ENCODE measurements at places on chromosomes 3 and 15.

DNA sequence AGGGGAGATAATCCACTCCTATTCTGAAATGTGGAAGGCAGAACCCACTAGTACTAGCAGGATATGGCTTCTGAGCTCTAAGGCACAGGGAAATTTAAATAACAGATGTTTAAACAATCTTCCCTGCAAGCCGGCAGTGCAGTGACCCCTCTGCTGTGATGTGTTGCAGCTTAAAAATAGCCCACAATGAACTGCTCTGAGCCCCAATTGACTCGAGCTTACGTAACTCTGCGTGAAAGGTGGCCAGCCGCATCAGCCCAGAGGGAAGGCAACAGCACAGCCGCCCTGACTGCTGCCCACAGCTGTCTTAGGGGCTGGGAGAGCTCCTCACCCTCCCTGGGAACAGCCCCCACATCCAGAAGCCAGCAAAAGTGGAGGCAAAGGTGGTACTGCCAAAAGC lies 12.5 kb upstream of the CAMKV start:
- no peak for DNase-seq

DNA sequence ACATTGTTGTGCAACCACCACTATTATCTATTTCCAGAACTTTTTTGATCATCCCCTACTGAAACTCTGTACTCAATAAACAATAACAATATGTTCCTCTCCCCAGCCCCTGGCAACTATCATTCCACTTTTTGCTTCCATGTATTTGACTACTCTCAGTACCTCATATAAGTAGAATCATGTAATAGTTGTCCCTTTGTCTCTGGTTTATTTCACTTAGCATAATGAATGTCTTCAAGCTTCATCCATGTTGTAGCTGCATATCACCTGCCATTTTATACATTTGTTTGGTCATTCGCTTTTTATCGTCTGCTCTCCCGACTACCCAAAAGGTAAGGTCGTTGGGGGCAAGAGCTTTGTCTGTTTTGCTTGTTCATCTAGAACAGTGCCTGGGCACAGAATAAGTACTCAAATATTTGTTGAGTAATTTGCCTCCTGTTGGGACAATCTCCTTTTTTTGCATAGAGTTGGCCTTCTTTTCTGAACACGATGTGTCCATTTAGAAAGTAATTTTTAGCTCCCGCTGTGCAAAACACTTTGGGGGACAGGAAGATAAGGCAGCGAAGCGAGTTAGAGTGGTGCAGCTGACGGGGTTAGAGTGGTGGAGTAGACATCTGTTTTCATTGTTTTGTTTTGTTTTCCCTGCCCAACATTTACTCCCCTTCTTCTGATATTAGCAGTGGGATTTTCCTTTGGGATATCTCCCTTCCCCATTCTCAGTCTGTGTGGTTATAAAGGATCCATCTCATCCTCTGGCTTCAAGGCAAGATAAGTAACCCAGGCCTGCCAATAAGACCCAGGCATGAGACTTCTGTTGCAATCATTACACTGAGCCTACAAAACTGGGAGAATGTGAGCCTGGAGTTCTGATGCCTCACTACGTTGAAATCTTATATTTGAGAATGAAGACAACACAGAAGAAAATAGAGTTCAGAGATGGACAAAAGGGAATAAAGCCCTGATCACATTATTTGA lies 83.4 kb upstream of the RNU6-1 start:
- no peak for DNase-seq

- no peak for DNase-seq
Observed at GRCh38 chr3:18035641-18036449, 293.4 kb upstream of the TBC1D5 start.

DNA sequence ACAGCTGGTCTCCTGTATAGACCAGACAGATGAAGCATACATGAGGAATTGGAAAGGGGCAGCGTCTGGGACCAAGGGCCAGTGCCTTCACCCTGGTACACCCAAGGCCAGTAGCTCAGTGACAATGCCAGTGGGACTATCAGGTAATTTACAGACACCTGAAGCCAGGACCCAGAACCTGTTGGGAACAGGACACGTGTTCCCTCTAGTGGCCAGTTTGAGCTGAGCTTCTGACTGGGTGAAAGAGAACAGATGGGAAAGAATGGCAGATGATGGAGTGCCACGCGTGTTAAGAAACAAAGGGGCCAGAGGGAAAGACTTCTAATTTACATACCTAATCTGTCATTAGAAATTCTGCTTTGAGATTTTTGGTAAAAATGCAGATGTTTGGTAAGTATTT lies 5.1 kb upstream of the SLC25A38 start:
- DNase-seq = peak; percentile 37

DNA sequence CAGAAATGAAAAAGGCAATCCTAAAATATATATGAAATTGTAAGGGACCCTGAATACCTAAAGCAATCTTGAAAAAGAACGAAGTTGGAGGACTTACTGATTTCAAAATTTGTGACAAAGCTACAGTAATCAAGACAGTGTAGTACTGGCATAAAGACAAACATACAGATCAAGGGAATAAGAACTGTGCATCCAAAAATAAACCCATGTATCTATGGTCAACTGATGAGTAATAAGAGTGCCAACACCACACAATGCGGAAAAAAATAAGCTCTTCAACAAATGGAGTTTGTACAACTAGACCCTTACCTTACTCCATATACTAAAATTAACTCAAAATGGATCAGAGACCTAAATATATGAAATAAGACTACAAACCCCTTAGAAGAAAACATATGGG lies 29.6 kb downstream of the GSK3B start:
- no peak for DNase-seq

GRCh38 chr3:126399351-126399735 lies 4.6 kb downstream of the CFAP100 start:
- DNase-seq = no peak

DNA sequence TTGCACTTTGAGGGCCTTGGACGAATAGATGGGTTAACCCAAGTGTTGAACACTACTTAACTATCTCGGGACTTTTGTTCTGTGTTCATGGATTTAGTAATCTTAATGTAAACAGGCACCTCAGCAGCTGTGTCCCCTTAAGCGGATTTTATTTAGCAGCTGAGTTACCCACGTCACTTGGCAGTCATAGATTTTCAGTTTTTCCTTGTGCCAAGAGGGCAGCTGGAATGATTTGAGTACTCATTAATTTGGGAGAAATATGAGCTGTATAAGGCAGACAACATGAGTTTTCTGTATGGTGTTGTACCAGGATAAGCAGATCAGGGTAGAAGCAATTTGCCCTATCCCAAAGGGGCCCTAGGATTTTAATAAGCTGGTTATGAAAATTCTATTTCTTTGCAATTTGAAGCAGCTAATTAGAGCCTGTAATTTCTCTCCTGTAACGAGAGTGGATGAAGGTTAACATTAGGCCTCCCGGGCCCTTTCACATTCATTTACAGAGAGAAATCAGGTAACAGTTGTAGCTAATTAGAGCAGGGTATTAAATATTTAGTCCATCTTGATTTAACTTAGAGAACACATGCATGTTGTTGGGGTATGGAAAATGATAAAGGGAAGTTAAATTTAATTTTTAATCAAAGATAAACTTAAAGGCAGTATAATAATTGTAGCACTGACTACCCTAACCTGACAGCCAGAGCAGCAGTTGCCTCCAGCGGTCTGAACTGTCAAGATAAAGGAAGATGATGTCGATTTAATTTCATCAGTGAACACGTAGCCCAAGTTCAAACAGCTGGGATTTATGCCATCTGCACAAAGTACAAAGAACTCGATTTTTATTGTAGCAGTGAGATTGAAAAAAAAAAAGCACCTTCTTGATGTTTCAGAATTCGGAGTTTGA lies 194.5 kb downstream of the LRTM1 start:
- no peak for DNase-seq

GRCh38 chr15:88646088-88646405 lies 7.2 kb downstream of the ISG20 start:
- DNase-seq = no peak

- no peak for DNase-seq
Observed at GRCh38 chr3:177647876-177648275, 450.6 kb upstream of the TBL1XR1 start.

DNA sequence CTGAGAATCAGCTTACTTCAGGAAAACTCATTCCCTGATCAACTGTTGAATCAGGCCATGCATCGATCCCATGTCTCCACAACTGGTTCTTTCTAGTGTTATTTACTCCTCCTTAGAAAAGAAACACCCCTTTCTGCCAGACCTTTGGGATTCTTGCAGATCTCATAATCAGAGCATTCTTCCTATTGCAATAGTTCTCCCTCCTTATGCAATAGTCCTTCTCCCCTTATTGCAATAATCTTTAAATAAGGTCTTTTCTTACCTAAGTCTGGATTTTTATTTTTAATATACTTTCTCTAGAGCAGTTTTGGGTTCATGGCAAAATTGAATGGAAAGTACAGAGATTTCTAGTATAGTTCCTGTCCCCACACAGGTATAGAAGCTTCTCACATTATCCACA lies 141.9 kb upstream of the SGO1 start:
- DNase-seq = no peak

- no peak for DNase-seq
Observed at GRCh38 chr3:106097817-106098435, 229.1 kb upstream of the CBLB start.

DNA sequence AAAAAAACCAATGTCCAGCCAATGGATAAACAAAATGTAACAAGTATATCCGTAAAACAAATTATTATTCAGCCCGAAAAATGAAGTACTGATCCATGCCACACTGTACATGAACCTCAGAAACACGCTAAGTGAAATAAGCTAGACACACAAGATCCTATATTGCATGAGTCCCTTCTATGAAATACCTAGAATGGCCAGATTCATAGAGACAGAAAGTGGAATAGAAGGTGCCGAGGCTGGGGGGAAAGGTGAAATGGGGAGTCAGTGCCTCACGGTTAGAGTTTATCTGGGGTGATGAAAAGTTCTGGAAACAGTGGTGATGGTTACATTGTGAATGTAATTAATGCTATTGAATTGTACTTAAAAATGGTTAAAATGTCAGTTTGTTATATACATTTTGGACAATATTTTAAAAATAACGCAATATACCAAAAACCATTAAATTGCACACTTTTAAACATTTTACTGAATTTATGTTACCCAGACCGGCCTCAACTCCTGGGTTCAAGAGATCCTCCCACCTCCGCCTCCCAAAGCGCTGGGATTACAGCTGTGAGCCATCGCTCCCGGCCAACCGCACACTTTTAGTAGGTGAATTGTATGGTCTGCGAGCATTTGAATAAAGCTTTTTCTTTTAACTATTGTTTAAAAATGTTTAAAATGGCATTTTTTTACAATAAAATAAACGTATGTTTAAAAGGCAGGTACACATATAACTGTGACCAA lies 2.1 kb downstream of the RNF168 start:
- DNase-seq = no peak

DNA sequence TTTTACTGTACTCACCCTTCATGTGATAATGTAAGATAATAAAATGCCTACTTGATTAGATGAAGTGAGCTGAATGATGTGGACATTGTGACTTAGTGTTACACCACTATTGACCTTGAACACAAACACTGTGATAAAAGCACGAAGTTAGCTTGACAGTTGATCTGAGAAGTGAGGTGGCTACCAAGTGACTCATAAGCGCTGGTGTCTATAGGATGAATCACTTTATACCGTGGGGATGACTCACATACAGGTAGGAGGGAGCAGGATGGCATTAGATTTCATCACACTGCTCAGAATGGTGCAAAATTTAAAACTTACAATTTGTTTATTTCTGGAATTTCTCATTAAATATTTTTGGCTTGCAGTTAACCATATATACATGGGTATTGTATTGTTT lies 174.7 kb upstream of the CNTN3 start:
- no peak for DNase-seq

- DNase-seq = no peak
Observed at GRCh38 chr15:49185473-49185872, 15.4 kb downstream of the GALK2 start.

- DNase-seq = no peak
Observed at GRCh38 chr3:133515127-133515526, 58.4 kb upstream of the CDV3 start.

DNA sequence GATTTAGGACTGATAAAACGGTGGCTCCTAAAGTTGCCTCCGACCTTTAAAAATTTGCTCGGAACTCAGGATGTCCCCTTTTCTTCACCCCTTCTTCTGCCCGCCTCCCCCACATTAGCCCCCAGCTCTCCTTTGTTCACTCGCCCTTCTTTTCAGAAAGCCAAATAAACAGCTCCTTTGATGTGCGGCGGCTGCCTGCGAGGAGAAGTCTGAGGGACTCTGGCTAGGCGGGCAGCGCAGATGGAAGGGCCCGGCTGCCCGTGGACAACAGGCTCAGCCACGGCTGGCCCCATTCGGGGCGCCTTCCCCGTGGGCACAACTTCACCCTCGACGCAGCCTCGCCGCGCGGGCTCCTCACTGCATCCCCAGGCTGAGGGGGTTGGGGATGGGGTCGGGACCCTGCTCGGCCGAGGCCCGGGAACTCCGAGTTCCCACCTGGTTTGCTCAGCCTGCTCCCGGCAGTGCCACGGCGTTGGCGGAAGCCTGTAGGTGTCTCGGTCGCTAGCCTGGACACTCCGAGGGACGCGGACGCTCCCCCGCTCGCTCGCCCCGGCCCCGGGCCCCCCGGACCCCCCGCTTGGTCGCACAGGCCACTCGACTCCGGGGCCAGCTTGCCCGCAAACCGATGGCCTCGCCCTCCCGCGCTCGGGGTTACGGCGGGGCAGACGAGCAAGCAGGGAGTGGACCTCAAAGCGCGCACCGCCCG lies 897 bp upstream of the TLE3 start:
- DNase-seq = no peak

- DNase-seq = no peak
Observed at GRCh38 chr15:70152070-70152480, 54.4 kb upstream of the TLE3 start.

DNA sequence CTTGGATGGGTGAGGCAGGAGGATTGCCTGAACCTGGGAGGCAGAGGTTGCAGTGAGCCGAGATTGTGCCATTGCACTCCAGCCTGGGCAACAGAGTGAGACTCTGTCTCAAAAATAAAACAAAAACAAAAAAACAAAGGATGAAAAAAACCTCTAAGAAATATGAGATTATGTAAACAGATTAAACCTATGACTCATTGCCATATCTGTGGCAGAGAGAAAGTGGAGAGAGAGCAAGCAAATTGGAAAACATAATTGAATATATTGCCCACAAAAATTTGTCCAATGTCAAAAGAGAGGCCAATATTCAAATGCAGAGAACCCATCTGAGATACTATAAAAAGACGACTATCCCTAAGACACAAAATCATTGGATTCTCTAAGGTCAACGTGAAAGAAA lies 1106.0 kb downstream of the OTOL1 start:
- no peak for DNase-seq
